ENCODE measurements at places on chromosomes 2 and 18.

- DNase-seq = no peak
These were observed 264.6 kb upstream of the STON1 start for GRCh38 chr2:48265169-48266030.

DNA sequence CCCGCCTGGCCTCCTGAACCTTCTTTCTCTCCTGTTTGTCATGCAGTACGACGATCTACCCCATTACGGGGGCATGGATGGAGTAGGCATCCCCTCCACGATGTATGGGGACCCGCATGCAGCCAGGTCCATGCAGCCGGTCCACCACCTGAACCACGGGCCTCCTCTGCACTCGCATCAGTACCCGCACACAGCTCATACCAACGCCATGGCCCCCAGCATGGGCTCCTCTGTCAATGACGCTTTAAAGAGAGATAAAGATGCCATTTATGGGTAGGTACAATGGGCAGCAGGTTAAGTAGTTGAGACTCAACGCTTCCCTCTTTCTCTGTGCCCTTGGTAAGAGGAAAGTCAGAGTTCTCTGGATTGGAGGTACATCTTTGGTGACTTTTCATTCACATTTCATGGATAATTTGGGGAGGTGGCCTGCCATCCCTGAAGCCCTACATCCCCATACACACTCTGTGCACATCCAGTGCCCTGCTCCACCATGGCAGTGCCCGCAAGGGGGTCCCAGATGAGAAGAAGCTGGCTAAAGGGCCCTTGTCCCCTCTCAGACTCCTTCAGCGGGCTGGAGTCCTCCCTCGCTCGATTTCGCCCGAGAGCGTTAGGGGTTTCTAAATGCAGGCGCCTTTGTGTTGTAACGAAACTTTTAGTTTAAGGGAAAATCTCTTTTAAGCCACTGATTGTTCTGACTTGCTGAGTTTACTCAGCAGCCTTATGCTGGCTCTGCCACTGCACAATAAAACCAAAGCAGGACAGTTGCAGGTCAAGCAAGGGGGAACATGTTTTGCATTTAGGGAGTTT is 3.0 kb downstream of the MEIS1 start:
- DNase-seq = no peak

DNA sequence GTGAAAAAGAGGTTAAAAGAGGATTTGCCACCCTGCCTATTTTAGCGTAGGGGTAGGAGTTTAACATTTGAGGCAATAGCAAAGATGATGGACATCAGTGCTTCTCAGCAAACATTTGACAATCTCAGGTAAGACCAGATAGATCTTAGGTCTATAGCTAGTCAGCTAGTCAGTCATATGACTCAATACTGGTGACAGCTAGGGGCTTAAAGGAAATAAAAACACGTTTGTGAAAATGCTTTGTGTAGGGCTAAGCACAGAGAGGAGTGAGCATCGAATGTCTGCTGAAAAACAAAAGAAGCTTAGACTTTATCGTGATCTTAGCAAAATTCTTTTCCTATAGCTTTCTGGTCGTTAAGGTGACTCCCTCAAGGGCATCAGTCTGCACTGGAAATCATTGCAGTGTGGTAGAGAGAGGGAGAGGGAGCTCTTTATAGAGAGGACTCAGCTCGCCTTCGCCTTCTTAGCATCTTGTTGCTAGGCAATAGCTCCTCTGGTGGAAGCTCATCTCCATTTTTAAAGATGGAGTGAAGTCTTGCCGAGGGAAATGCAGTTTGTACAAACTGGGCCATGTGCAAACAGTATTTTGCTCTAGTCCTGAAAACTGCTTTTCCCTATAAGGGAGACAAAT is 62.8 kb upstream of the SLC38A11 start:
- DNase-seq = no peak

- DNase-seq = no peak
These were observed 29.7 kb upstream of the PID1 start for GRCh38 chr2:229300790-229301189.

DNA sequence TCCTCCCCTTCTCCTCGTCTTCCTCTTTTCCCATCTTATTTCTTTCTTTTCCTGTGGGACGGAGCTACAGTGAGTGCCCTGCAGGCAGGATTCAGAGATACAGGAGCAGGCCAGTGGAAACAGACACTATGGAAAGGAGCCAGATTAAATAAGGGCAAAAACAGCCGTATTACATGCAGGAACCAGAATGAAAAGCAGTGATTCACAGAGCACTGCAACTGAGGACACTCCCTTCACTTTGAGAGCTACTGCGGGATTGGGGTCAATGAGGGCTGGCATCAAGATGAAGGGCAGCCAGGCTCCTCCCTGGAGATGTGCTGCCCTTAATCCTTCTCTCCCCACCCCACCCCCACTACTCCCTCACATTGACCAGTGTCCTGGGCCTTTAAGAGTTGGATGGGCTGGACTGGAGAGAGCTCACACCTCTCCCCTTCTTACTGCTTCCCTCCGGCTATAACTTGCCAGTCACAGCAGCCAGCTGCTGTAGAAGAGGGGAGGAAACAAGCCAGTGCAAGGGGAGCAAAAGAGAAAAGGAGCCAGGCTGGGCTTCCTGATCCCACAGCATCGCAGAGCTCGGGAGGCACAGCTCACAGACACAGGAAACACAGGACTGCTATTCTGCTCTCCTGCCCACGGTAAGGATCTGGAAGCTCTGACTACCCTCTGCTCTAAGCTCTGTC is at the start of gene PLCD4:
Gene PLCD4 (plus strand): TSS at position 464 of the 680 bp plus-strand sequence. CDS start 7,841 bp downstream, outside the sequence.
- DNase-seq = peak; percentile 20

DNA sequence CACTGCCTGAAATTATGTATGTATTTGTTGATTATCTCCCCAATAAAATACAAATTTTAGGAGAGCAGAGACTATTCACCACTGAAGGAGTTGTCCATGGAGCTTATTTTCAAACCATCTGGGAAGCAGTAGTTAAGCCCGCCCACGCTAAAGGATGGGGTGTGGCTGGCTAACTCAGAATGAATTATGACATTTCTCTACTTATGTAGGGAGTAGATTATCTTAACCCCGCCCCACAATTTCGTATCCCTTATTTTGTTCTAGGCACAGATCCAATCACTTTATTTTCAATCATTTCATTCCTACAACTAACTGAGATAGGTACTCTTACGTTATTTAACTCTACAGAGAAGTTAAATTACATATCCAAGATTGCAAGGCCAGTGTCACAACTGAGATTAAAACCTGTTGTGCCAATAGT is 1.4 kb upstream of the LAPTM4A start:
- DNase-seq = peak; percentile 66

GRCh38 chr2:42839809-42840501 is 47.6 kb upstream of the HAAO start:
- no peak for DNase-seq

- peak; percentile 79 for DNase-seq
These were observed 459.5 kb downstream of the DLGAP1 start for GRCh38 chr18:3995476-3996102.

DNA sequence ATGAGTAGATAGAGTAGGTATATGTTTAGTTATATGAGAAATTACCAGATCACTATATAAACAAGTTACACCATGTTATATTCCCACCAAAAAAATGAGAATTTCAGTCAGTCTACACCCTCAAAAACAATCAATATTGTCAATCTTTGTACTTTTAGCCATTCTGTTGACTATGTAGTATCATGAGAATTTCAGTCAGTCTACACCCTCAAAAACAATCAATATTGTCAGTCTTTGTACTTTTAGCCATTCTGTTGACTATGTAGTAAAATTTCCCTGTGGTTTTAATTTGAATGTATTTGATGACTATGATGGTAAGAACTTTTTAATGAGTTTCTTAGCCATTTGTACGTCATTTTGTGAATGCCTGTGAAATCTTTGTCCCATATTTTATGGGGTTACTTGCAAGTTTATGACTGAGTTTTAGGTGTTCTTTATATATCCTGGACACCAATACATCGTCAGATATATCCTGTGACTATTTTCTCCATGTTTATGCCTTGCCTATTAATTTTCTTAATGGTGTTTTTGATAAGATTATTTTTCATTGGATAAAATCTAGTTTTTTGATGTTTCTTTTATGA is 528.4 kb upstream of the SPHKAP start:
- DNase-seq = no peak

DNA sequence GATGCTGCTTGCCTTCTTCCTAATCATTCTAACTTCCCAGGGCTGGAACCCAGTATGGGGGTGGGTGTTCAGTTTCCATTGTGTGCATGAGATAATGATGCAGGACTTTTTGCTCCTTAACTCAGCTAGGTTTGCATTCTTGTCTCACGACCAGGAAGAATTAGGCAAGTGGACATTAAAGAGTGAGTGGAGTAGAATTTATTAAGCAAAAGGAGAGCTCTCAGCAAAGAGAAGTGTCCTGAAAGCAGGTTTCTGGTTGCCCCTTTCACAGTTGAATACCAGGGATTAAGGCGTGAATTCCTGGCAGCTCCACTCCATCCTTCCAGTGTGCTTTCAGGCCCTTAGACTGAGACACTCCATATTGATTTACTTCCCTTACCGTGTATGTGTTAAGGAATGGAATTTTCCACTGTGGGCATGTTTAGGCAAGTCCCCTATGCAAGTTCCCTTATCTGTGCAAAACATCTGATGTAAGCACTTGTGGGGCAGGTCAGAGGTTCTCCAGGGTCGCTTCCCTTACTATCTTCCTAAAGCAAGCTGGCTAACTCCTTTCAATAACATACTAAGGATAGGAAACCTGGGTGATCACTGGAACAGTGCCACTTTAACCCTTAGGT is 126.5 kb downstream of the GPR39 start:
- no peak for DNase-seq

DNA sequence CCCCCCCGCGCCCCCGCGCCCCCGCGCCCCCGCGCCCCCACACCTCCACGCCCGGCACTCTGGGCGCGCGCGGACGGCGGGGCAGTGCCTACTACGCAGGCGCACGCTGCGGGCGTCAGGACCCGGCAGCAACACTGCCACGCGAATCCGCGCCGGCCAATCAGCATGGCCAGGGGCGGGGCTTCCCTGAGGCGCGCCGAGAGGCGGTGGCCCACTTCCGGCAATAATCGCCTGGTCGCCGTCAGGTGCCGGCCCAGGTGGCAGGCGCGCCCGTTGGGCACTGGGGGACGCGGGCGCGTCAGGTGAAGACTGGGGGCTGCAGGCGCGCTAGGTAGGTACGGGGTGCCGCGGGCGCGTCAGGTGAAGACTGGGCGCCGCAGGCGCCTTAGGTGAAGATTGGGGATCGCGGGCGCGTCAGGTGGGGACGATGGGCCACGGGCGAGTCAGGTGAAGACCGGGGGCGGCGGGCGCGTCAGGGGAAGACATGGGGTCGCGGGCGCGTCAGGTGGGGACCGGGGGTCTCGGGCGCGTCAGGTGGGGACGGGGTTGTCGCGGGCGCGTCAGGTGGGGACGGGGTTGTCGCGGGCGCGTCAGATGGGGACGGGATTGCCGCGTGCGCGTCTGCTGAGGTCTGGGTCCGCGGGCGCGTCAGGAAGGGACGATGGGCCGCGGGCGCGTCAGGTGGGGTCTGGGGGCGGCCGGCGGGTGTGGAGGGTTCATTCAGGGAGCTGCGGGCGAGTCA is 219.1 kb downstream of the RTP5 start:
- peak; percentile 69 for DNase-seq

DNA sequence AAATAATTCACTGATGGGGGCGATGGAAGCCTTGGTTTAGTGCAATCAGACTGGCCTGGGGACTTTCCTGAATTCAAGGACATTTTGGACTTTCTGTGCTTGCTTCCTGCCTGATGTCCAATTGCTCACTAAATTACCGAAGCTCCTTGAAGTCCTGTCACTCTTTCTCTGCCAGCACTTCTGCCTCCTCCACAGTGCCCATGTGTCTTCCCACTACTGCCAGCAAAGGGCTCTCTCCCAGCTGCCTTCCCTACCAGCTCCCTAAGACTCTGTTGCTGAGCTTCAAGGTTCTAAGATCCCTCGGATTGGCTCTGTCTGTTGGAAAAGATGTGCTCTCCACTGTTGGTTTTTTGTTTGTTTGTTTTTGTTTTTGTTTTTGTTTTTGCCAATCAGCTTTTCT is 158.1 kb downstream of the MTCL1 start:
- no peak for DNase-seq

DNA sequence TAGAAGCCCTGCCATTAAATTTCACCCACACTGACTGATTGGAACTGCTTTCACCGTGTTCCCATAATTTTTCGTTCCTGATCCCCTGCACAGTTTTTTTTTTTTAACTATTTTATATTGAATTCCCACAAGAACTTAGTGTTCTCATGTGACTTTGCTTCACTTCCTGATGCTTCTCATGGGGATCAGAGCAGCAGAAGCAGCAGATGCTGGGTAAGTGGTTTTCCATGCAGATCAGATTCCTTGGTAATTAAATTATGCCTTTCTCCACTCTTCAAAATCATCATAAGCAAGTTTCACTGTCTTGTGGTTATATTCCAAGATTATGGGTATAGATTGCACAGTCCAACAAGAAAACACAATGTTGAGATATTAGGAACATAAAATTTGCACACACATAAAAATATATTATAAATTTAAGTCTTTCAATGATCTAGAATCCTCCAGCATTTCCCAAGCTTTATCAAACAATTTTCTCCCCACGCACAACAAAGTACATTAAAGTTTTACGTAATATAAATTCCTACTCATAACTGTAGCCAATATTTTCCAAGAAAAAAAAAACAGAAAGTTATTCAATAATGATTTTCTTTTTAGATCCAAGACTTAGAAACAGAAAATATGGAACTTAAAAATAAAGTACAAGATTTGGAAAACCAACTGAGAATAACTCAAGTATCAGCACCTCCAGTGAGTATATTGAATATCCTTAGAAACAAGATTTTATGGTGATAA is 277.9 kb downstream of the GULP1 start:
- DNase-seq = no peak

- no peak for DNase-seq
These were observed 51.4 kb upstream of the MRPL33 start for GRCh38 chr2:27720004-27720551.

DNA sequence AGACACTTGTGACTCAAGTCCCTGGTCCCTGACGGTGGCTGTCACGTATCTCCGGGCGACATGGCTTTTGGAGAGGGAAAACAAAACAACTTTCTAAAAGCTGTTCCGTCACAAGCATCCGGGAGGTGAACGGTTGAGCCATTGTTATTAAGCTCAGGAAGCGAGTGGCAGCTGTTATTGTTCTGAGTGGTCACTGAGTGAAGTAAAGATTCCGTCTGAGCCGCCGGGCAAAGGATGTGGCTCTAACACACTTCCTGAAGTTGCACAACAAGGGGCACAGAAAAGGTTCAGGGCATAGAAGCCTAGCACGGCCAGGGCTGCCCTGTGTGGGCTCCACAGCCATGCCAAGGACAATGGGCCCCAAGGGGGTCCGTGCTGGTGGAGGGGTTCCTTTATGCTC is 24.3 kb downstream of the INPP5D start:
- DNase-seq = no peak

- DNase-seq = no peak
These were observed 129.3 kb downstream of the NUP35 start for GRCh38 chr2:183253441-183254130.

DNA sequence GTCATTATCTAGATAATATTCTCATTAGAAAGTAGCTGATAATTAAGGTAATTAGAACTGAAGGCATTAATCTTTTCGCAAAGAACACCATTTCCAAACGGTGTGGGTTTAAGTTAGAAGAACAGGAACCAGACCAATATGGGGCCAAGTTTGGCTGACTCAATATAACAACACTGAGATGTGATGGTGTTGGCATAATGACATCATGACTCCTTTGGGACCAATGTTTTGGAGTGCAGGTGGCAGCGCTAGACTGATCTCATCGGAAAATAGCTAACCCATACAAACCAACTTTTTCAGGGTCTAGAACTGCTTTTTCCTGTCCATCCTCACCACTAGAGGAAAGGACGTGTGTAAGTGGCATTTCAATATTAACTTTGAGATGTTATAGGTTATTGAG is 1171.7 kb upstream of the ZEB2 start:
- no peak for DNase-seq

- DNase-seq = no peak
These were observed 218.2 kb upstream of the RAB12 start for GRCh38 chr18:8391068-8391467.
